ENCODE measurements at places on chromosomes 13 and 19.

DNA sequence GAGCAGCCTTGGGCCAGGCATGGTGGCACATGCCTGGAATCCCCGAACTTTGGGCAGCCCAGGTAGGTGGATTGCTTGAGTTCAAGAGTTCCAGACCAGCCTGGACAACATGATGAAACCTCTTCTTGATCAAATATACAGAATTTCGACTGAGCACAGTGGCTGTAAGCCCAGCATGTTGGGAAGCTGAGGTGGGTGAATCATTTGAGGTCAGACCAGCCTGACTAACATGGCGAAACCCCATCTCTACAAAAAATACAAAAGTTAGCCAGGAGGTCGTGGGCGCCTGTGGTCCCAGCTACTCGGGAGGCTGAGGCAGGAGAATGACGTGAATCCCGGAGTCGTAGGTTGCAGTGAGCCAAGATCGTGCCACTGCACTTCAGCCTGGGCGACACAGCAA is 8.0 kb upstream of the NLRP7 start:
- DNase-seq = no peak

DNA sequence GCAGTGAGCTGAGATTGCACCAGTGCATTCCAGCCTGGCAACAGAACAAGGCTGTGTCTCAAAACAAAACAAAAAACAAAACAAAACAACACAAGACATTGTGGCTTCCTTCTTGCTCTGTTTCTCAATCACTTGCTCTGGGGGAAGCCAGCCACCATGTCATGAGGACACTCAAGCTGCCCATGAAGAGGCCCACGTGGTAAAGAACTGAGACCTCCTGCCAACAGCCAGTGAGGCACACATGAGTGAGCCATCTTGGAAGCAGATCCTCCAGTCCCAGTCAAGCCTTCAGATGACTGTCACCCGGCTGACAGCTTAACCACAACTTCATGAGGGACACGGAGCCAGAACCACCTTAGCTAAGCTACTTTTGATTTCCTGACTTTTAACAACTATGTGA is 25.2 kb downstream of the CPT1C start:
- DNase-seq = no peak

GRCh38 chr13:76379341-76380105 is 506.7 kb downstream of the KCTD12 start:
- DNase-seq = no peak

DNA sequence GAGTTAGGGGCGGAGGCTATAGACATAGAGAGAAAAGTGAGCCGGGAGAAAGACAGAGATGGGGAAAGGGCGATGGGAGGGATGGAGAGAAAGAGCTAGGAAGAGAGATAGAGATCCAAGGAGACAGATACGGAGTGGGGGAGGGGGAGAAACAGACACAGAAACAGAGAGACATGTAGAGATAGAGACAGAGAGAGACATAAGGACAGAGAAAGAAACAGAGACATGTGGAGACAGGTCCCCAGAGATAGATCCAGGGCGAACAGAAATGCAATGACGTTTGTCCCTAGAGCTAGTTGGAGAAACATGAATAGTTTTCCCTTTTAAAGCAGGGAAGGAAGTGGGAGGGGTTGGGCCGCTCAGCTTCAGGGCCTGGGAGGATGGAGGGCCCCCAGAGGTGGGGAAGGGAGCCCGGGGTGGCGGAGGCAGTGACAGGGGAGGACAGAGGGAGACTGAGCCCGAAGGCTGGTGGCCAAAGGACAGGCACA is 4.6 kb downstream of the PPP1R14A start:
- DNase-seq = no peak

DNA sequence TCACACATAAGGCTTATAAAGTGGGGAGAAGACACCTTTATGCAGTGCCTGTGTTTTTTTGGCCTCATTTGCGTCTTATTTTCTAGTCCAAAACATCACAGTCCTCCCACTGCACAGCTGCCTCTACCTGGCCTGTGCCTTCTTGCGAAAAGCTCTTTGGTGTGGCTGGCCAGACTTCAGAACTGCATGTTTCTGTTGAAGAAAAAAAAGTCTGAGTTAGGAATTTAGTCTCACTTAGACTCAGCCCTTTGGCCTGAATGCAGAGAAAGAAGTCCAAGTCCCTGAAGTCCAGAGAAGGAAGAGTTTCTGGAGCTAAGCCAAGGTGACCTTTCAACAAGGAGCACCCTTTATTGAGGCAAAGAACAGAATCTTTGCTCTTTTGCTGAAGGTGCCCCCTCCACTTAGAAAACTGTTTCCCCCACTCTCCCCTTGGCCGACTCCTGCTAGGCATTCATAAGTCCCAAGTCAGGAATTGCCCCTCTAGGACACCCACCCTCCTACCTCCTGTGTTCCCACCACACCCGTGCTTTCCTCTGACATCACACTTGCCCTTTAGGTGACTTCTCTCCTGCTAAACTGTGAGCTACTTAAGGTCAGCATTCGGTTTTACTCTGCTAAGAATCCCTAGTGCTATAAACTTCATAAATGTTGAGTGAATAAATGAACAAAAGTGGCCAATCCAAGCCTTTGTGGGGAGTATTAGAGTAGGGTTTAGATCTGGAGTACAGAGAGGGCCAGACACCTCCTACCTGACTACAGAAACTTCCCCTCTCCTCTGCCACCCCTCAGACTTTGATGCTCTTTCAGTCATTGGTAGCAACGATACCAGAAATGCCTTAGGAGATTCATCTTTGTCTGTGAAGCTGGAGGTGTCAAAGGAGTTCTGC is 226.8 kb downstream of the LACC1 start:
- no peak for DNase-seq

DNA sequence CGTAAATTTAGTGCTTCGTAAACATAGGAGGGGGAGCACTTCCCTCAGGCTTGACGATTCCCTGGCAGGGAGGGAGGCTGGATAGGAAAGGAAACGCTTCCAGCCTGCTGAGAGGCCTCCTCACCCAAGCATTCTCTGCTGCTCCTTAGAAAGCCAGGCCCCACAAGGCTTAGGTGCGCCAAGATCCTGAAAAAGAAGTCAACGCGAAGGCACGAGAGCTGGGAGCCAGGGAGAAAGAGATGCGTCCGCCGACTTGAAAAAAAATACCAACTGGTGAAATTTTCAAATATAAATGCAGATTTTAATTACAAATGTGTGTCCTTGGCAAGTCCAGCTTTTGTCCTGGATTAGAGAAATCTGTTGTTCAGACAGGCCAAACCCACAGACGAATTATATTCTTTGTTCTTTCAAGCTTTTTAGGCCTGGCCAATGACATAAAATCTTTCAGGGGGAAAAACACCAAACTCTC is 64.0 kb downstream of the ALOX5AP start:
- no peak for DNase-seq

All from stimulated activated CD8-positive, alpha-beta memory T cell treated with anti-CD3 and anti-CD28 coated beads, Interleukin-2, amount 100 ng/mL, for 1 hour (primary cell).